ENCODE measurements at places on chromosomes 5 and 9.
A peak's percentile ranks its signal among the peaks of the same experiment; 100 is the strongest.

- DNase-seq = no peak
These were observed 269.6 kb downstream of the PBX3 start for GRCh38 chr9:126016579-126017290.

DNA sequence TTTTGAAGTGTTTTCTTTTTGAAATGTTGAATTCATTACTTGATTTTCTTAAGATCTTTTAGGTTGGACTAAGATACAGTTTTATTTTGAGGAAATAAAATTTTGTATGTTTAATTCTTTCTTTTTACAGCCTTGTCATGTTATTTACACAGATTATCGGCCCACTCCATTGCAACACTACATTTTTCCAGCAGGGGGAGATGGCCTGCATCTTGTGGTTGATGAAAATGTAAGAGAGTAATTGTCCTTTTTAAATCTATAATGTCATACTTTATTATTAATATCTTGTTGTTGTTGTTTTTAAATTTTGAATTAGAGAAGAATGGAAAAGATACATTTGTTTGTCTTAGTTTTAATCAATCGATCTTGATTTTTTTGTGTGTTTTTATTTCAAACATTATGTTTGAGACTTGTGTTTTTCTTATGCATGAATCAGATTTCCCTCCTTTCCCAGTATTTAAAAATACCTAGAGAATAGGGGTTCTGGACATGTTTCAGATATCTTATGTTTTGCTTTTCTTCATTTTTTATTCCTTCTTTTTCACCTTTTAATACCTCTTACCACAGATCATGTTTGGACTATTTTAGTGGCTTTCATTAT lies 36.7 kb downstream of the MTREX start:
- peak; percentile 57 for DNase-seq

DNA sequence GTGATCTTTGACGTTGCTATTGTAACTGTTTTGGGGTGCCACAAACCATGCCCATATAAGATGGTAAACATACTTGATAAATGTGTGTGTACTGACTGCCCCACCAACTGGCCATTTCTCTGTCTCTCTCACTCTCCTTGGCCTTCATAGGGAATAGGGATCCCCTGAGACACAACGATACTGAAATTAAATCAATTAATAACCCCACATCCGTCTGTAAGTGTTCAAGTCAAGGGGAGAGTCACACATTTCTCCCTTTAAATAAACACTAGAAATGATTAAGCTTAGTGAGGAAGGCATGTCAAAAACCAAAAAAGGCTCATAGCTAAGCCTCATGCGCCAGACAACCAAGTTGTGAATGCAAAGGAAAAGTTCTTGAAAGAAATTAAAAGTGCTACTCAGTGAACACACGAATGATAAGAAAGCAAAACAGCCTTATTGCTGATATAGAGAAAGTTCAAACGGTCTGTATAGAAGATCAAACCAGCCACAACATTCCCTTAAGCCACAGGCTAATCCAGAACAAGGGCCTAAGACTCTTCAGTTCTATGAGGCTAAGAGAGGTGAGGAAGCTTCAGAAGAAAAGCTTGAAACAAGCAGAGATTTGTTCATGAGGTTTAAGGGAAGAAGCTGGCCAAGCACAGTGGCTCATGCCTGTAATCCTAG lies 111.1 kb downstream of the UGCG start:
- no peak for DNase-seq

DNA sequence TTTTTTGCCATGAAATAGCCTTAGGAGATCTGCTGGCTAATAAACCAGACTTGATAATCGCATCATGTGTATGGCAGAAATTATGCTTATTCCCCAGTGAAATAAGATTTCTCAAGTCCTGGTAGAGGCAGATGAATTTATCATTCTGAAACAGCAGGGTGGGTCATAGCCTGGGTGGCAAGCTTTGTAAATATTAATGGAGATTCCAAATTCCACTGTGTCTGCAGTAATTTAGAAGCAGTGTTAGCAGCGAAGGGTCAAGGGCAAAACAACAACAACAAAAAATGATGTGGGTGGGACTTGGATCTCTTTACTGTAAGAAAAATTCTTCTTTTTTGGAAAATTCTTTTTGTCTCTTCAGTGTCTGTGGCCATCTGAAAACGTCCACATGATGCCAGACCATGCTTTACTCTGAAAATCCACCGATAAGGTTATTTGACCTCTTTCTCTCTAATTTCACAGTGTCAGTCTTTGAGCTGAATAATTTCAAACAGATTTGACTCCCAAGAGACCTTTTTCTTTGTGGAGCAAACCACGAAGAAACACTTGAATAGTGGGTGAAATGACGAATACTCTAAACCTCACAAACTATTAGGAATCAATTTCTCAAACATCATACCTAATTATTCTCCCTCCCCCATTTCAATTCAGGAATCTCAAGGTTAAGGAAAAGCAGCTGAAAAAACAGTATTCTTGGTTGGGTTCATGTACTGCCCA lies 106.0 kb upstream of the RPS23 start:
- DNase-seq = no peak

- DNase-seq = no peak
These were observed 12.7 kb downstream of the GBGT1 start for GRCh38 chr9:133151041-133151440.

GRCh38 chr5:4700069-4700468 lies 440.1 kb upstream of the ADAMTS16 start:
- no peak for DNase-seq

DNA sequence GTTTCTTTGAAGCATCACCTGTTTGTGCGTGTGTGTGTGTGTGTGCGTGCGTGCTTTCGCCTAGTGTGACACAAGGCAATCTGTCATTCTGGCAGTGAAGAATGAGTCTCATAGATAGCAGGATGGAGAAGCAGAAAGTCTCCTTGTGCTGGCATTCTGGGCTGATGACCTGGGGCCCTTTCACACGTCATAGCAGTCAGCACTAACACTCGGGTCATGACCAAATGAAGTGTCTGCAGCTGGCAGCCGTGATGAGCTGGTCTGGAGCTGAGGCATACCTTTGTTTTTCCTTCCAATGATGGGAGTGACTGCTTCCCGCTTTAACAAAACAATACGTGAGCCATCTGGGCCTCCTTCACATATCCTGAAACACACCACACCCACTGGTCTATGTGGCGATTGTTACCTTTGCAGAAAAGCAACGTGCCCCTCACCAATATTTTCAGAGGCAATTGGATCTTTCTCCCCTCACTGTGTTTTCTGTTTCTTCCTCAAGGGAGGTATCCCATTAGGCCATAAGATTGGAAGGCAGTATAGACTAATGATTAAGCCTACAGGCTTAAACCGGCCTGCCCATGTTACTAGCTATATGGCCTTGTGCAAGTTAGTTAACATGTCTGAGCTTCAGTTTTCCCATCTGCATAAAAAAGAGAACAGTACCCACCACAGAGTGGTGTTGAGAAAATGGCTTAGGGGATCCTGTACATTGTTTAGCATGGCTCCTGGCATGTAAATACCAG lies 88.8 kb downstream of the SREK1 start:
- DNase-seq = no peak

DNA sequence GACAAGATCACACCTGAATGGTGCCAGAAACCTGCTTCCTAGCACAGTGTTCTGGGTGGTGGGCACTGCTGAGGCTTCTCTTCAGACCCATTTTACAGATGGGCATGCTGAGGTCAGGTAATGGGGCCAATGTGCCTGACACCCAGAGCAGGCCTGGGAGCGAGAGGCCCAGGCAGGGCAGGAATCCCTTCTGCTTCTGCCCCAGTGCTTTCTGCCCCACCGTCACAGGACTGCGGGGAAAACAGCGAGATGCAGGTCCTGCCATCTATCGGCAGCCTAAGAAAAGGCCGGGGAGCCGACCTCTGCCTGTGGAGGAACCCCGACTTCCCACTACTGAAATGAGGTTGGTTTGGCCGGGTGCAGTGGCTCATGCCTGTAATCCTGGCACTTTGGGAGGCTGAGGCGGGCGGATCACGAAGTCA lies 22.8 kb upstream of the RNU6ATAC start:
- DNase-seq = no peak

DNA sequence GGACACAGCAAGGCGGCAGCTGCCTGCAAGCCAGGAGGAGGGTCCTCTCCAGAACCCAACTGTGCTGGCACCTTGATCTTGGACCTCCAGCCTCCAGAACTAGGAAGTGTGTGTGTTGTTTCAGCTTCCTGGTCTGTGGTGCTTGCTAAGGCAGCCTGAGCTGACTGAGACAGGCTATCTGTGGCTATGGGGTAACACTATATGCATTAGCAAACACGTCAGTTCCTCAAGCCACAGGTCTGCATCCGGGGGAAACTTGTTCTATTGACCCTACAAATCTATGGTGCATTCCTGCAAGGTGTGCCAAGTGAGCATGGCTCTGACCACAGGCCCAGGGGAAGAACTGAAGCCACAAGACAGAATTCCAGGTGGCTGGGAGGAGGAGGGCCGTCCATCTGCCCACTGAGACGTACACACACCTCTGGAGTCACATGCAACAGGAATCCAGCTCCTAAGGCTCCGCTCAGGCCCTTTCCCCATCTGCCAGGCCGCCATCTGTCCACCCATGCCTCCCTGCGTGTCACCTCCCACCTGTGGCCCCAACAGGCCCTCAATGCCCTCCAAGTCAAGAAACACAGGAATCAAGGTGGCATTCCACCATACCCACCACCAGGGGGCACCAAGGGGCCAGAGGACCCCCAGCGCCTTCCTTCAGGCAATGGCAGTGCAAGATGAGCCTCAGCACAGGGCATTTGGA lies 174.9 kb downstream of the ROR2 start:
- peak; percentile 28 for DNase-seq

DNA sequence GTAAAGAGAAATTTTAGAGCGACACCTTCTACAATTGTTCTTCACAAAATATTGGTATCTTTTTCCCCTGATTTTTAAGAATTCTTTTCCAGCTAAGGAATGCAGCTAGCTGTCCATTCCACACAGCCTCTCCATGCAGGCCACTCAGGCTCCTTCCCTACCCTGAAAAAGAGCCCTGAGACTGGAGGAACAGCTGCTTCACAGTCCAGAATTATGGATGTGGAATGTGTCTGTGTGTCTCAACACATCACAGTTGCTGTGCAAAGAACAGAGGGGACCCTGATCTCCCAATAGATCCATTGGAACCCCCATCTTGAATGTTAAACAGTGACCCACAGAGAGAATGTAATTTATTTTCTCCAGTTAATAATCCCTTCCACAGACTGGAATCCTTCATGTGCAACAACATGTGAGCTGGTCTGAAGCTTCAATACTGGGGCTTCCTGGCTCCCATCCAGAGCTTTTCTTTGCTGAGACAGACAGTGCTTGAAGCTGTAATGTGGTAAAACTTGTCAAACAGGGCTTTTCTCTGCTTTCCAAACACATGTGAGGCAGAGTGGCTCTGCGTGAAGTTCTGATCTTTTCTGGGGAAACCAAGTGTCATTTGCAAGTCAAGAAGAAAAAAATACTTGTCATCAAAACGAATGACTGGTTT lies 53.3 kb upstream of the SMC5 start:
- no peak for DNase-seq

DNA sequence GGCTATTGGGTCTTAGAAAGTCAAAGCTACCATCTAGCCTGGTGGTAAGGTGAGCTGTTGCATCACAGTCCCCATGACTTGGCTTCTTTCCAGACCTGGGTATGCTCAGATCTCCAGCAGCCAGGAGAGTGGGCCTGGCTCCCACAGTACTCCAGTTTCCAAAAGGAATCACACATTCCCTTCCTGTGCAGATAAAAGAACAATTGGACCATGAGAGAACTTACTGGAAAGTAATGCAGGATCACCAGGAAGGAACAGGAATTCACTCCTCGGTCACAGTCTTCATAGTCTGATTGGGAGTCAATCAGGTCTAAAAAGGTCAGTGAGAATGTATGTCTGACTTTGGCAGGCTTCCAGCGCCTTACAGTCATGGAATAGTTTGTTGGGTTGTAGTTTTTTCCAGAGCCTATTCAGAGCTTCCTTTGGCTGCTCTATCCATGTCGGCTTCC lies 47.8 kb upstream of the CD180 start:
- no peak for DNase-seq

DNA sequence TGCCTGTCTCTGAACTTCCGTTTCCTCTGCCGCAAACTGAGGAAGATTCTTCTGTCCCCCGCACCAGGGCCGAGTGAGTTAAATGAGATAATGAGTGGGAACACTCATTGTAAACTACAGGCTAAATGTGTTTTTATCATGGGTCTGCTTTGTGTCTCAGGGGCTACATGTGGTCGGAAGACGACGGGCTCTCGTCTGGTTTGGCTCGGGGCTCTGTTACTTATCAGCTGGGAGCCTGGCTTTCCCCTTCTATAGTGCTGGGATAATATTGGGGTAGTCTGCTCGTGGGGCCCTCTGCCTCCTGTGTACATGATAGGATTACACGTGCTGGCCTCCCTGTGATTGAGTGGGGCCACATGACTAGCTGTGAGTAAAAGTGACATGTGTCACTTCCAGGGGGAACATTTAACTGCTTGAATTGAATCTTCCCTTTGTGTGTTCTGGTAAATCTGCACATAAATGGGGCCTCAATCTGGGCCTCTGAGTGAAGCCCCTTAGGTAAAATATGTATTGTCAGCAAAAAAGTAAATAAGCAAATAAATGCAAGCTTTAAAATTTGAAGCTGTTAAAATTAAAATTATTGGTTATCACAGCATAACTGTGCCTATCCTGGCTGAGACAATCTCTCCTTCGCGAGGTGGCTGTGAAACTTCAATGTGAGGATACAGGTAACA lies 86.9 kb upstream of the SH3PXD2B start:
- no peak for DNase-seq

- peak; percentile 58 for DNase-seq
These were observed 4.9 kb upstream of the ROR2 start for GRCh38 chr9:91954841-91955471.

- no peak for DNase-seq
These were observed 181.3 kb downstream of the GRIA1 start for GRCh38 chr5:153671653-153672346.

DNA sequence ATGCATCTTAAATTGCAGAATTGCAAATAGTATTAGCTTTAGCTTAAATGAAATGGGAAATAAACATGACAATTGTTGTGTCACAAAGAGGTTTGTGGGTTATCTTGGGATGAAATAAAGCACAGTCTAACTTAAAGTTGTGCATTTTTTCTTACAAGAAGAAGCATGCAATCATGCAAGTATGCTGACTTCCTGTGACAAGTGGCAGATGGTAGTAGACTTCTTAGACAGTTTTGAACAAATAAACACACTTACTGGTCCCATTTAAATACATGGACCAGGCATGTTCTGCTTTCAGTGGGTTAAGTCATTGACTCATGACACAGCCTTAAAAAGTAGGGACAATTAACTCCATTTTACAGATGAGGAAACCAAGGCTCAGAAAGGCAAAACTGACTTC lies 15.9 kb upstream of the C5orf63 start:
- DNase-seq = no peak

GRCh38 chr5:116626945-116627679 lies 52.5 kb upstream of the SEMA6A start:
- no peak for DNase-seq

- no peak for DNase-seq
These were observed 251.7 kb downstream of the PSAT1 start for GRCh38 chr9:78548670-78549069.

Data from smooth muscle cell of the brain vasculature (primary cell).